ENCODE measurements at places on chromosomes 5 and 9.

GRCh38 chr9:114681594-114682332, at the start of gene TEX48:
Gene TEX48 (minus strand): TSS chr9:114682192. CDS start chr9:114671723, 10,469 bp downstream.
- DNase-seq: no peak

DNA sequence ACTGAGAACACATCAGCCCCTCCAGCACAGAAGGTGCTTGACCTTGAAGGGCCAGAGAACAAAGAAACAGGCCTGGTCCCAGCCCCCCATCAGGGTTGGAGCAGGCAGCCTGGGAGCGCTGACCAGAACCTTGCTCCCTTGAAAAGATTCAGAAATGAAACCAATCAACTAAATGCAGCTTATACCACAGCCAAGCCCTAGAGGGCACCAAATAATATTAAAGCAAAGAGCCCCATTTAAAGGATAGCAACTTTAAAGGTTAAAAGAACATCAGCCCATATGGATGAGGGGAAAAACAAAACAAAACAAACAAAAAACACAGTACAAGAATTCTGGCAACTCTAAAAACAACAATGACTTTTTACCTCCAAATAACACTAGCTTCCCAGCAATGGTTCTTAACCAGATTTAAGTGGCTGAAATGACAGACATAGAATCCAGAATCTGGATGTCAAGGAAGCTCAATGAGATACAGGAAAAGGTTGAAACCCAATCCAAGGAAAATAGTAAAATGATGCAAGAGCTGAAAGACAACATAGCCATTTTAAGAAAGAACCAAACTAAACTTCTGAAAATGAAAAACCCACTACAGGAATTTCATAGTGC, 471.9 kb downstream of the MTRR start:
- DNase-seq: no peak

DNA sequence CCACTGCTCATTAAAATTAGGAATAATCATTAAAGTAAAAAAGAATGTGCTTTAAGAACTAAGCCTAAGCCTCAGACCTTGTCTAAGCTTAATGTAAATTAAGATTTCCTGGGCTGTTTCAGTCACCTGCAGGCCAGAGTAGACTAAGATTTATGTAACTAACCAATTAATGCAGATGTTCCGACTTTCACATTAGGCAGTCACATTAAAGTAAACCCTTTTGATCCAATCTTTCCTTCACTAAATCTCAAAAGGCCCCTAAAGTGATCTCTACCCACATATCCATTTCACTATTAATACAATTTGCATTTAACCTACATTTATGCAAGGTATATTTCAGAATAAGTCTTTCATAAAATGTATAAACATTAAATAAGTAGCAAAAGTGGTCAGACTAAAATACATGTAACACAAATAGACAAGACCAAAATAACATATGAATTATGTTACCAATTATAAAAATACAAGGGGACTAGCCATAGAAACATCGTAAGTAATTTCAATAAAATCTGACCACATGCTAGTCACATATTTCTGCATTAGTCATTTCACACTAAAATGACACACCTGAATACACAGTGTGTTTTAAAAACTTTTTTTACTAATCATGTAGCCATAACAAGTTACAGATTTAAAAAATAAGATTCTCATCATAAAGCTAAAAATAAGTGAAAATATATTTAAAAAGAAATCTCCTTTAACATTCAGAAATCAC, 7.7 kb downstream of the NR3C1 start:
- DNase-seq: no peak

GRCh38 chr5:137498736-137499505, at the start of gene SPOCK1:
Gene SPOCK1 (minus strand): TSS chr5:137499326.
- DNase-seq: no peak

DNA sequence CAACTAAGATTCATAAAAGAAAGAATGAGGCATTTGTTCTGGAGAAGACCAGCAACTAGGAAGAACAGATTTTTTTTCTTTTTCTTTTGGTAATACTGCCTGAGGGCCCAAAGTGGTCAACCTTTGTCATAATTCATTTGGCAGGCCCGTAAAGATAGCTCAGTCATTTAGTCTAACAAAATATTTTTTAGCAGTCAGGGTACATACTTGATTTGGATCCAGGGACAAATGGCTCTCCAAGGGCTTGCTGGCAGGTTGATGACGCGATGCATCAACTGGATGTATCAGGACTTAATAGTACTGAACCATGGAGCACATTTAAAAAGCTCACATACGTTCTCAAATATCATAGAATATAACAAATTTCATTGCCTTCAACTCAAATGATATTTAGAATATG, 203.4 kb upstream of the ZNF608 start:
- no peak for DNase-seq

- no peak for DNase-seq
These were observed 13.5 kb downstream of the DUSP1 start for GRCh38 chr5:172757394-172758010.

GRCh38 chr5:9905661-9906060, 275.5 kb upstream of the TAS2R1 start:
- DNase-seq: no peak

DNA sequence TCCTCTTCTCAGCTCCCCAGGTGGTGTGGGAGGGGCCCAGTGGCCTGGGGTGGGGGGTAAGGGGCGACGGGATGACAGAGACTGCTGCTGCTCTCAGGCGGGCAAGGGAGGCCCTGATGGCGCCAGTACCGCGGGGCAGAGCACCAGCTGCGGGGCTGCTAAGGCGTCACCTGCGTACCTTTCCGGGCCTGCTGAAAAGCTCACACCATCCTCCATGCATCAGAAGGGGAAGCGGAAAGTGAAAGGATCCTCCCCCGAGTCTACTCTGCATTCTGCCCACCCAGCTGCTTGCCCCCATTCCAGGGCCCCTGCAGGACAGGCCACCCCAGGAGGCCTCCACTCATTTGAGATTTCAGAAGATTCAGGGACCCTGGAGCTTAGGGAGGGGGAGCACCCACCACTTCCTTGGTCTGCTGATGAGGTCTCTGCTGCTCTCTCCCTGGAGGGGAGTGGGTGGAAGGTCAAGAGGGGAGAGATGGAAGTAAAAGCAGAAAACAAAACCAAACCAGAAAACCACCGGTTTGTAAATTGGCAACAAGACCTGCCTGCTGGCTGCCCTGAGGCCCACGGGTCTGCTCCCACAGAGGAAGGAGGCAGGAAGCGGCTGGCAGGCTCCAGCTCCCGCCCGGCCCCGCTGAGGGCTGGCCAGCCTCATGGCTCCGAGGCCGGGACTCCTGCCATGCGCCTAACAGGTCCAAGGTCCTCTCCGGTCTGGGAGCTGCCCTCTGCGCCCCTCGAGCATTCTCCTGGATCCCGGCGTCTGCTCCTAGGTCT, 33.6 kb downstream of the PRRT1B start:
- DNase-seq: no peak

- no peak for DNase-seq
These were observed 118.8 kb downstream of the ATPSCKMT start for GRCh38 chr5:10130881-10131280.

DNA sequence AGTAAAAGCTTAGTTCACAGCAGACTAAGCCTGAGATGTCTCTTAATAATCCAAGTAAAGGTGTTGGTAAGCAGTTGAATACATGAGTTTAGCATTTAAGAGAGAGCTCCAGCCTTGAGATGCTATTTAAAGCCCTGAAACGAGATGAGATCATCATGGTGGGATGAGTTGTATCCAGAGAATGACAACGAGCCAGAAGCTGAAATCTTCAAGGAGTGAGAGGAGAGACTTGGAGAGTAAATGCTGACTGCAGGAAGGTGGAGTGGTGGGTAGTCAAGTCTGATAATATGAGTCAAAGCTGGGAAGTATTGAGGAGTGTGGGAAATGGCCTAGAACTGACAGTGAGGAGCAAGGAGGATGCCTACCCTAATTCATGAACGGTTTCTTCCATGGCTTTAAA, 53.7 kb downstream of the PLAC8L1 start:
- DNase-seq: peak; percentile 26

GRCh38 chr5:5178136-5178535, 38.0 kb downstream of the ADAMTS16 start:
- no peak for DNase-seq

- no peak for DNase-seq
These were observed at the start of gene HACD4 for GRCh38 chr9:21031091-21031807. Gene HACD4 (minus strand): TSS chr9:21031640. CDS start chr9:21031590, 50 bp downstream.

- DNase-seq: no peak
These were observed 528.9 kb upstream of the ZNF462 start for GRCh38 chr9:106334081-106334480.

GRCh38 chr5:120258123-120258522, 206.0 kb upstream of the PRR16 start:
- no peak for DNase-seq

GRCh38 chr5:175479125-175479881, 943 bp downstream of the SFXN1 start:
- no peak for DNase-seq

DNA sequence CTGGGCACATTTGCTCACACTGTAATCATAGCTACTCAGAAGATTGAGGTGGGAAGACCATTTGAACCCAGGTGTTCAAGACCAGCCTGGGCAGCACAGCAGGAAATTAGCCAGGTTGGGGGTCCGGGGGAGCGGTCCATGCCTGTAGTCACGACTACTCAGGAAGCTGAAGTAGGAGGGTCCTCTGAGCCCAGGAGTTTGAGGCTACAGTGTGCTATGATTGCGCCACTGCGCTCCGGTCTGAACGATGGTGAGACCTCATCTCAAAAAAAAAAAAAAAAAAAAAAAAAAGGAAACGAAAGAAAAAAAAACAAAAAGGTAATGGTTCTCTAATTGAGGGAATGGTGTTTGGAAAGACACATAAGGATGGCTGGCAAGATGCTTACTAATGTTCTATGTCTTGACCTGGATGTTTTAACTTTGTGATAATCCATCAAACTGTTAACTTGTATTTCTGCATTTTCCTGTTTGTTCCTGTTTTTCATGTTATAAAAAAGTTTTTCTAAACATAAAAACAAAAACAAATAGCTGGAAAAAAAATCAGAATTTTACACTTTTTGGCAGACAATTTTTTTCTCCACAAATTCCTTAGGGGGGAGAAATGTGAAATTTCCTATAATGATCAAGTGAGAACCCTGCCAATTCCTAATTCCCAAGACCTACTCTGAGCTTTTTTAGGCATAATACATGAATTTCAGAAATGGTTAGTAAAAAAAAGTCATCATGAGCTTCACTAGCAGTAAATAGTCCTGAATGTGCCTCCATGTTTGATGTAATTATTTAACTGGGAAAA, 96.9 kb downstream of the DENND1A start:
- DNase-seq: no peak

DNA sequence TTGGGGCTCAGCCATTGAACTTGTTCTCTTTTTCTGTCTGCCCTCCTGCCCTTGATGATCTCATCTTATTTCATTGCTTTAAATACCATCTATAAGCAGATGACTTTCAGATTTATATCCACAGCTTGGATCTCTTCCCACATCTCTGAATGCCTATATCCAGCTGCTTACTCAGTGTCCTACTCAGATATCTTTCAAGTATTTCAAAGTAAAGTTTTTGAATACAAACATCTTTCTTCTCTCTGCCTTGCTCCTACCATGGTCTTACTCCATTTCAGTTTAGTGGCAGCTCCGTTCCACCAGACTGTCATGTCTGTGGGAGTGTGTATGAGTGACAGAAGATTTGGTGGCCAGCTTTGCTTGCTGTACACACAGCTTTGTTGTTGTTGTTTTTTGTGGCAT, 59.7 kb downstream of the ERBIN start:
- peak; percentile 66 for DNase-seq

- DNase-seq: no peak
These were observed 122.1 kb upstream of the DMAC1 start for GRCh38 chr9:7921545-7922197.

GRCh38 chr5:115471345-115472063, 73.1 kb downstream of the FEM1C start:
- DNase-seq: no peak

DNA sequence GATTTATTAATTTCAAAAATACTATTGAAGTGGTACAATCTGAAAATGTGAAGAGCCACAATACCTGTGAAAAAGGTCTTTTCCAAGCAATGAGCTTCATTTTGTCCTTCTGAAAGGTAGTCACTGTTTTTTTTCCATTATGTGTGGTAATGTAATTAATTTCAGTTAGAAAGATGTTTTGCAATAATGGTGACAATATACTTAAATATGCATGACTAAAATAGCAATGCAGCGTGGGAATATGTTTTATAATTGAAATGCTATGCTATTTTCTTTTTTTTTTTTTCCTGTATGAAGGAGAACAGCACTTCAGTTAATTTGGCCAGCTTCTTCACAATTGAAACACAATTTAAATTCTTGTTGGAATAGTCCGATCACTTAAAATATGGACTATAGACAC, 41.9 kb downstream of the NPR3 start:
- no peak for DNase-seq

DNA sequence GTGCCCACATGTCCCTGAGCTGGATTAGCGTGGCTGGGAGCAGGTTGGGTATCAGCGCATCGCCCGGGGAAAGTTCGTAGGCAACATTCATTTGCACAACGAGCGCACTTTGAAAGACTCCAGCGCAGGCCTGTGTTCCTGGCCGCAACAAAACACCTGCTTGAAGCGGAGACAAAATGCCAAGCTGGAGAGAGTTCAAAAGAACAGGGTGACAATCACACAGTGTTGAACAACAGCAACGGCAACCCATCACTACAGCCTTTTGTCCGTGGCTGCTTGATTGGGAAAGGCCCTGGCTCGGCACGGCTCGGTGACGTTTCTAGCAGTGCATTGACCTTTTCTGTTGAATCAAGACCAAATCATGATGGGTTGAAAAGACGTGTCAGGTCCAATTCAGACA, 336.3 kb downstream of the IRX1 start:
- no peak for DNase-seq

GRCh38 chr5:169696621-169697510, 59.8 kb downstream of the DOCK2 start:
- peak; percentile 74 for DNase-seq

Data from skeletal muscle cell (primary cell).